ENCODE measurements at places on chromosomes 11 and 22. TPM values are rescaled to one million over a fixed set of nuclear protein-coding genes. Genes with fewer than 3 reads are reported as not detected.

The BARX2 gene
- total RNA-seq, result 0.12 TPM

The JHY gene
- 3.2 TPM for total RNA-seq

The SLC22A25 gene
- total RNA-seq, result not detected

The SCO2 gene
- 5.0 TPM for total RNA-seq

The POLDIP3 gene
- total RNA-seq, result 71.7 TPM

The SLC37A2 gene
- 0.50 TPM for total RNA-seq

The TTC28 gene
- total RNA-seq, result 1.9 TPM

The FAT3 gene
- total RNA-seq, result not detected

The ZNRF3 gene
- 2.2 TPM for total RNA-seq

The ACCSL gene
- total RNA-seq, result not detected

- no peaks in the 10 kb centered on the region for H3K27me3 ChIP-seq
- peaks cover 13% of the 10 kb centered on the region for H3K36me3 ChIP-seq
- DNase-seq, result no peak
- peak overlapping the region; percentile 83 for H3K4me3 ChIP-seq
Measured at GRCh38 chr11:17277024-17277584, 565 bp downstream of the NUCB2 start.

DNA sequence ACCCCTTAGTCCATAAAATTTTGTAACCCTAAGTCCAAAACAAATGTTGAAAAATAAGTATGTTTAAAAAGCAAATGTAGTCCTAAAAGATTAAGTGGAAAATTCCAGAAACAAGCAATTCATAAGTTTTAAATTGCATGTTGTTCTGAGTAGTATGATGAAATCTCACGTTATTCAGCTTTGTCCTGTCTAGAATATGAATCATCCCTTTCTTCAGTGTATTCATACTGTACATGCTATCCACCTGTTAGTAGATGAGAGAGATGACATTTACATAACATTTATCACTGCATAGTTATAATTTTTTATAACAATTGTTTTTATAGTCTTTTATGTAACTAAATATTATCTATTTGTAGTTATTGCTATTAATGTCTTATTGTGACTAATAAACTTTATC is 622.3 kb upstream of the CHORDC1 start:
- no peaks in the 10 kb centered on the region for H3K27me3 ChIP-seq
- no peak overlapping the region for H3K4me3 ChIP-seq
- no peak overlapping the region for H3K27ac ChIP-seq
- DNase-seq, result no peak
- no peaks in the 10 kb centered on the region for H3K4me1 ChIP-seq

- DNase-seq, result no peak
- H3K4me3 ChIP-seq, result peak overlapping the region; percentile 68
- no peaks in the 10 kb centered on the region for H3K27me3 ChIP-seq
- H3K36me3 ChIP-seq, result peaks cover 30% of the 10 kb centered on the region
- H3K27ac ChIP-seq, result peak overlapping the region; percentile 95
- H3K4me1 ChIP-seq, result peaks cover 90% of the 10 kb centered on the region
Measured at GRCh38 chr11:128323381-128323780, 264.0 kb downstream of the ETS1 start.

DNA sequence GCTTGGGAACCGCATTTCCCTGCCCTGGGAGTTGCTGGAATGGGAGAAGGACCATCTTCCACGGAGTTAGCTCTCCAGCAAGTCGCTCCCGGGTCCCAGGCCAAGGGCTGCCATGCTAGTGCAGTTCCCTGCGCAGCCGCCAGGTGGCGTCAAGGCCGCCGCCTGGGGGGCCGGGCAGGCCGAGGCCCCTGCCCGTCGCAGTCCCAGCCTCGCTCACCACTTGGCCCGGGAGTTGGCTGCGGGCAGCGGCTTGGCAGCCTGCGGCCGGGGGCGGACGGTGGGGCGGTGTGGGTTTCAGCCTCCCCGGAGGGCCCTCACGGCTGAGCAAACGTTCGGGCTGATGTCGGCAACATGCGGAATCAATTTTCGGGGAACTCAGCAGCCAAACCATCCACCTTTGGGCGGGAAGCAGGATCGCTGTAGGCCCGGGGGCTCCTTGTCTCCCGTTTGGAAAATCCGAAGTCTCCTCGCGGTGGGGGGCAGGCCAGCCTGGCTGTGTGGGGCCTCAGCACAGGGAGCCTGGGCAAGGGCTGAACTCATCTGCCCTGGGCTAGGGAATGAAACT is 415.1 kb downstream of the SOX6 start:
- no peaks in the 10 kb centered on the region for H3K4me1 ChIP-seq
- H3K36me3 ChIP-seq, result no peaks in the 10 kb centered on the region
- H3K27me3 ChIP-seq, result peaks cover 19% of the 10 kb centered on the region

DNA sequence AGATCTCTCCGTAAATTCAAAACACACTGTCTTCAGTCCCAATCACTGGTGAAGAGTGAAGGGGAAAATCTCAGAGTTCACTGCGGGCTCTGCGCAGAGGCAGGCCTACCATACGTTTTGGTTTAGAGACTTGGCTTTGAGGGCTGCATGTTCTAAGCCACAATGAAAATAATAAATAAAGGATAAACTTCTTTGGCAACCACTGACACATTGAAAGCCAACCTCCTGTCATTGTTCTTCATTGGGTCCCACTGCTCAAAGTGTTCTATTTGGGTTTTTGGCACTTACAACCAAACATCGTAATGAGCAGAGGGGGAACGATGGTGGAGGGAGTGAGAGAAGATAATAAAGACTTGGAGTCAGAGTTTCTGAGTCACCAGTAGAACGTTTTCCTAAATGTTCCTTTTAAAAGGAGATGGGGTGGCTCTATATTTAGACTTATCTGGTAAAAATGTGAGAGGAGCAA is 472.9 kb downstream of the SOX6 start:
- H3K36me3 ChIP-seq, result no peaks in the 10 kb centered on the region
- H3K27me3 ChIP-seq, result no peaks in the 10 kb centered on the region
- no peak for DNase-seq
- no peak overlapping the region for H3K4me3 ChIP-seq
- no peak overlapping the region for H3K27ac ChIP-seq

DNA sequence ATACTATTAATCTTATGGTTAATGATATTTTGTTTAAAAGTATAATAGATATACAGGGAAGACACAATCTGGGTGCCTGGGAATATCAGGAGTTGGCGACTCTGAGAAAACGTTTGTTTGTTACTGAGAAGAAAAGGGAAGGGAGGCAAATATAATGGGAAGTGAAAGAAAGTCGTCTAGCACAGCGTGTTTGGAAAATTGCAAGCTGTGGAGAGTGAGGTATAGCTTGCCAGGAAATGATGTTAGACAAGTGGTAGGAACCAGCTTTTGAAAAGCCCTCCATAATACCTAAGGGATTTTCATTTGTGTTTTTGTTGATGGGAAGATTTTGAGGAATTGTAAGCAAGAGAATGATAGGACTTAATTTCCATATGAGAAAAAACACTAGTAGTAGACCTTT is 322.2 kb downstream of the LUZP2 start:
- no peak for DNase-seq
- H3K27me3 ChIP-seq, result no peaks in the 10 kb centered on the region
- no peaks in the 10 kb centered on the region for H3K4me1 ChIP-seq
- no peak overlapping the region for H3K4me3 ChIP-seq

- peaks cover 11% of the 10 kb centered on the region for H3K27me3 ChIP-seq
- no peaks in the 10 kb centered on the region for H3K4me1 ChIP-seq
- H3K4me3 ChIP-seq, result no peak overlapping the region
- DNase-seq, result no peak
- no peak overlapping the region for H3K27ac ChIP-seq
Measured at GRCh38 chr11:12029119-12029518, 20.7 kb upstream of the DKK3 start.

DNA sequence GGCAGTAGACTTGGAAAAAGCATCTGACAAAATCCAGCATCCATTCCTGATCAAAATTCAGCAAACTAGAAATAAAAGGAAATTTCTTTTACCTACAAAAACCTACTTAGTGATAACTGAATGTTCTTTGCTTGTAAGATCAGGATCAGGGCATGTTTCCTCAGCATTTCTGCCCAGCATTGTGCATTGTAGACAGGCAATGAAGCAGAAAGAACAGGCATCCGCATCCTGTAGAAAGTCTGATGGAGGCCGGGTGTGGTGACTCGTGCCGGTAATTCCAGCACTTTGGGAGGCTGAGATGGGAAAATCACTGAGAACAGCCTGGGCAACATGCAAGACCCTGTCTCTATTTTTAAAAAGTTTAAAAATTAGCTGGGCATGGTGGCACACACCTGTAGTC is 32.5 kb upstream of the PANX2 start:
- peaks cover 18% of the 10 kb centered on the region for H3K27me3 ChIP-seq
- DNase-seq, result no peak
- no peak overlapping the region for H3K27ac ChIP-seq
- H3K4me3 ChIP-seq, result no peak overlapping the region

- no peaks in the 10 kb centered on the region for H3K27me3 ChIP-seq
- peak overlapping the region; percentile 52 for H3K27ac ChIP-seq
- H3K36me3 ChIP-seq, result peaks cover 2% of the 10 kb centered on the region
- H3K4me1 ChIP-seq, result peaks cover 24% of the 10 kb centered on the region
- DNase-seq, result peak; percentile 71
- H3K4me3 ChIP-seq, result no peak overlapping the region
Measured at GRCh38 chr11:86456075-86456939, 81.6 kb downstream of the CCDC81 start.

DNA sequence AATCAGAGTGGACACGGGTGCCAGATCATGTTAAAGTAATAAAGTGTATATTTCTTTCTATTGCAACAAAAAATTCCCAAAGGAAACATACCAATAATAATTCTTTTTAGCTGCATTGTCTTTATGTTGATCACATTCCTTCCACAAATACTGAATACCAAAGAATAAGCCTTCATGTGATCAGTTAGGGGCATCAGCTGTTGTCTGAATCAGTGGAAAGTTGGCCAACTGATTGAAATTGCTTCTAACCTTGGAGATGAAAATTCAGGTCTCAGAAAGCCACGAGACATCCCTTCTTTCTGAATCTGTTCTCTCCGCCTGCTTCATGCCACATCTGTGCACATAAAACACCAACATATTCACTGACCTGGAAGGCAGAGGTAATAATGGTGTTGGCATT is 785.2 kb downstream of the KCNA4 start:
- H3K4me1 ChIP-seq, result no peaks in the 10 kb centered on the region
- no peaks in the 10 kb centered on the region for H3K27me3 ChIP-seq
- no peak overlapping the region for H3K4me3 ChIP-seq
- H3K36me3 ChIP-seq, result no peaks in the 10 kb centered on the region
- no peak for DNase-seq

GRCh38 chr11:129590030-129590752 is 214.5 kb downstream of the BARX2 start:
- H3K27ac ChIP-seq, result no peak overlapping the region
- H3K36me3 ChIP-seq, result no peaks in the 10 kb centered on the region
- no peak for DNase-seq
- no peak overlapping the region for H3K4me3 ChIP-seq
- H3K27me3 ChIP-seq, result peaks cover 5% of the 10 kb centered on the region
- H3K4me1 ChIP-seq, result no peaks in the 10 kb centered on the region

- H3K4me3 ChIP-seq, result no peak overlapping the region
- H3K27me3 ChIP-seq, result no peaks in the 10 kb centered on the region
Measured at GRCh38 chr11:96263238-96263763, 79.7 kb downstream of the MAML2 start.

DNA sequence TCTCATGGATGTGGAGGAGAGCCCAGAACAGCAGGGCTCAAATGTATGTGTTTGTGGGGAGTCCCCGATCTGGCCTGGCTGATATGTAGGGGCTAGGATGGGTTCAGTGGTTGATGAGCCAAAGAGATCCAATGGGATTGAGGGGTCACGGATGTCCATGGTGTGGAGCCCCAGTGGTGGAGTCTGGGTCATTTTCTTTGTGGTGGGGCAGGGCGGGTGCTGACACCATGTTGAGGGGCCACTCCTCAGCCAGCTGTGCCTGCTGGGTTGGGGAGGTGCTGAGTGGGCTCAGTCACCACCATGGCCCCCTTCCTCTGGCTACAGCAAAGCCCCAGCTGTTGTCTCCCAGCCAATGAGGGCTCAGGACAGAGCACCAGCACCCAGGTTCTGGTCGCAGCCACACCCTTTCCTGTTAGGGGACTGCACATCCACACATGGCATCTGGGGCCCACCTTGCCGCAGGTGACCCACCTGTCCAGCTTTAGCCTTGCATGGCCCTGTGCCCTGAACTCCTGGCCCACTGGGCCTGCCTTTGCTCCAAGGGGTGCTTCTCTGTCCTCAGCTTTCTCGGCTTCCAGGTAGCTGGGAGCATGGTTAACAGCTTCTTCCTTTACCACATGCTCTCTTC is 3.2 kb upstream of the GNAZ start:
- peaks cover 16% of the 10 kb centered on the region for H3K27me3 ChIP-seq
- H3K27ac ChIP-seq, result no peak overlapping the region
- peaks cover 3% of the 10 kb centered on the region for H3K4me1 ChIP-seq

GRCh38 chr22:33401291-33401690 is 343.1 kb upstream of the SYN3 start:
- no peak overlapping the region for H3K27ac ChIP-seq
- no peaks in the 10 kb centered on the region for H3K36me3 ChIP-seq
- no peak for DNase-seq

GRCh38 chr11:39345834-39346442 is 2113.5 kb downstream of the LRRC4C start:
- no peaks in the 10 kb centered on the region for H3K36me3 ChIP-seq
- no peaks in the 10 kb centered on the region for H3K27me3 ChIP-seq
- no peaks in the 10 kb centered on the region for H3K4me1 ChIP-seq
- no peak for DNase-seq
- no peak overlapping the region for H3K27ac ChIP-seq

GRCh38 chr11:95883381-95883780 is 40.5 kb downstream of the MTMR2 start:
- peaks cover 3% of the 10 kb centered on the region for H3K4me1 ChIP-seq
- peaks cover 15% of the 10 kb centered on the region for H3K36me3 ChIP-seq
- H3K27ac ChIP-seq, result no peak overlapping the region
- no peaks in the 10 kb centered on the region for H3K27me3 ChIP-seq
- H3K4me3 ChIP-seq, result no peak overlapping the region
- DNase-seq, result no peak

DNA sequence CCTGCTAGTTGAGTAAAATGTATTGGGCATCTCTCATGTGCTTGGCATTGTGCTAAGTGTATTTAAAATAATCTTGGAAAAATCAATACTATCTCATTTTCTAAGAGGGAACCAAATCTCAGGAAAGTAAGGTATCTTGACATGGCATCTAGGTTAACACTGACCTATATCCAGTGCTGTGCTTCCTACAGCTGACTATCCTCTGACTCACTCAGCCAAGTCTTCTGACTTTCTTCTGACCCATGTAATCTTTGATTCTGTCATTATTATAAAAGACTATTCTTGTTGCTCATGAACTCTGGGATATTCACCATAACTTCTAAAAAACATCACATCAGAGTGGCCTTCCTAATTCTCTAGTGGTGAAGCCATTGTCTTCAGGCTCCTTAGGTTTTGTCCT is 304.1 kb upstream of the TENM4 start:
- no peaks in the 10 kb centered on the region for H3K36me3 ChIP-seq
- H3K27me3 ChIP-seq, result no peaks in the 10 kb centered on the region
- H3K27ac ChIP-seq, result no peak overlapping the region
- no peak for DNase-seq

- H3K36me3 ChIP-seq, result no peaks in the 10 kb centered on the region
- no peak overlapping the region for H3K4me3 ChIP-seq
- no peaks in the 10 kb centered on the region for H3K4me1 ChIP-seq
- H3K27ac ChIP-seq, result no peak overlapping the region
- no peak for DNase-seq
Measured at GRCh38 chr11:119989159-119989821, 148.6 kb downstream of the TRIM29 start.

- no peaks in the 10 kb centered on the region for H3K27me3 ChIP-seq
- H3K4me3 ChIP-seq, result no peak overlapping the region
- DNase-seq, result no peak
Measured at GRCh38 chr11:2581151-2581930, 118.5 kb downstream of the KCNQ1OT1 start.

GRCh38 chr11:134460062-134460561 is 48.1 kb upstream of the B3GAT1 start:
- no peak for DNase-seq
- H3K4me3 ChIP-seq, result no peak overlapping the region
- peaks cover 24% of the 10 kb centered on the region for H3K27me3 ChIP-seq
- H3K27ac ChIP-seq, result no peak overlapping the region

All from activated naive CD8-positive, alpha-beta T cell treated with anti-CD3 and anti-CD28 coated beads for 36 hours (primary cell).